Ascending aorta (tissue), 2 donors: ENCODE measurements at places on chromosomes 5 and 9. TPM values are rescaled to one million over a fixed set of nuclear protein-coding genes. Genes with fewer than 3 reads are reported as not detected.

CER1 gene
- total RNA-seq = not detected

AIF1L gene
- total RNA-seq = 30.5 TPM

PCDHGA7 gene
- 4.2 TPM for total RNA-seq

SOX30 gene
- total RNA-seq = not detected

TERT gene
- not detected for total RNA-seq

FAT2 gene
- not detected for total RNA-seq

TIMD4 gene
- 1.1 TPM for total RNA-seq

AJM1 gene
- total RNA-seq = 5.9 TPM

HSPA4 gene
- 16.2 TPM for total RNA-seq
